ENCODE measurements at places on chromosomes 7 and 10.

DNA sequence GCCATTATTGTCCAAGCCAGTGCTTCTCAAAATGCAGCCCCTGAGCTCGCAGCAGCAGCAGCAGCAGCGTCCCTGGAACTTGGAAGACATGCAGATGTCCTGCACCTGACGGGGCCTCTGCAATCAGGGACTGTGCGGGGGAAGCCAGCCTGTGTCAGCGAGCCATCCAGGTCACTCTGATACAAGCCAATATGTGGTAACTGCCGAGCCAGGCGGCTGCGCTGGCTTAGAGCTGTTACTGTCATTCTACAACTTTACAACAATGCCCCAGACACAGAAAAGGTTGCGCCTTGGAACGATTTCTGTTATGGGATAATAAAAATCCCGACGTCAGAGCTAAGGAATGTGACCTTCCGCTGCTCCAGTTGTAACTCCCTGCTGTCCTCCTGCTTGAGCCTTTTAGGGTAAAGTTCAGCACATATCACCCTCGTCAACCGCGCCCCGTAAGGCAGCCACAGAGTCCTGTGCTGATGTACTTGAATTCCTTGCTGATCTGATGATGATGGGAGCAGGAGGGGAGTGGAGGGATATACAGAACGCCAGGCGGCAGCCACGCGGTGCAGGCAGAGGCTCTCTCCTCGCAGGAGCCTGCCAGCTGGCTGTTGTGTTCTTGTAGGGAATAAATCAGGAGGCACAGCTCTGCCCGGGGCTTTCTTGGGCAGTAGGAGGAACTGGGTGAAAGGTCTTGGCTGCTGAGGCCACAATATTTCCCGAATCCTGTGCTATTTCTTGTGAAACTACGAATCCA, 20.0 kb upstream of the CRYGN start:
- DNase-seq = peak; percentile 83

DNA sequence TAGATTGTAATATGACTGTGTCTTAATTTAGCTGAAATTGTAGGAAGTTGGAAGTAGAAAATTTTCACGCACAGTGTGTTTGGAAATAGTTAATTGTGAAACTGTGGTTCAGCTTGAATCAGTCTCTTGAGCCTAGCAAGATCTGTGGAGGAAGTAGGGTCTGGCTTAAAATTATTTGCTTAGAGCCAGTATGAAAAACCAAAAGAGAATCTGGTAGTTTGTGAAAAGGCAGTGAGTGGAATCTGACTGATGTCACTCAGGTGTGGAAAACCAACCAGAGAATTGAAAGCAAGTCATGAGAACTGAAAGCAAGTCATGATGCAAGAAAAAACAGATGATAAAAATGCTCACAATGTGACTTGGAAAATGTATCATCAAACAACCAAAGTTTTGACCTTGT, 11.5 kb downstream of the LIPJ start:
- no peak for DNase-seq

GRCh38 chr7:92750946-92751345, 85.4 kb downstream of the CDK6 start:
- no peak for DNase-seq

GRCh38 chr10:124294811-124295770, 123.6 kb downstream of the OAT start:
- no peak for DNase-seq

GRCh38 chr7:157006829-157007469, 3.5 kb downstream of the MNX1 start:
- no peak for DNase-seq

GRCh38 chr10:29415876-29416275, 127.0 kb downstream of the LYZL1 start:
- DNase-seq = no peak

GRCh38 chr7:90165724-90166123, 11.5 kb downstream of the STEAP1 start:
- DNase-seq = no peak

DNA sequence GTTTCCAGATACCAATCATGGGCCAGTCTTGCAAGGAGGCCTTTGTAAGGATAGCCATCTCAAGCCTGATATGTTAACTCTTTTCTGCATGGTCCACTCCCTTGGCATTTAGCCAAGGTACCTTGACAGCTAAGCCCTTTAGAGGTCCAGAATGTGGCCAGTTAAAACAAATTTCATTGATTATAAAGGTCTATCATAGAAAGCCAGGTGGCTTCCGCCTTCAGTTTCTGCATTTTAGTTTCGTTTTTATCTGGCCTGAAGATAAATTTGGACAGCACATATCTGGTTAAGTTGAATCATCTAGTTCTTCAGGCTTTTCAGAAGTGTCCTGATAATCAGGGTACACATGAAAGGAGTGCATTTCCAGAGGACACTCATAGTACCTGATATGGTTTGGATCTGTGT, 30.7 kb downstream of the ANKIB1 start:
- DNase-seq = no peak

- no peak for DNase-seq
These were observed 175.8 kb downstream of the SH2D4B start for GRCh38 chr10:80713398-80713928.

DNA sequence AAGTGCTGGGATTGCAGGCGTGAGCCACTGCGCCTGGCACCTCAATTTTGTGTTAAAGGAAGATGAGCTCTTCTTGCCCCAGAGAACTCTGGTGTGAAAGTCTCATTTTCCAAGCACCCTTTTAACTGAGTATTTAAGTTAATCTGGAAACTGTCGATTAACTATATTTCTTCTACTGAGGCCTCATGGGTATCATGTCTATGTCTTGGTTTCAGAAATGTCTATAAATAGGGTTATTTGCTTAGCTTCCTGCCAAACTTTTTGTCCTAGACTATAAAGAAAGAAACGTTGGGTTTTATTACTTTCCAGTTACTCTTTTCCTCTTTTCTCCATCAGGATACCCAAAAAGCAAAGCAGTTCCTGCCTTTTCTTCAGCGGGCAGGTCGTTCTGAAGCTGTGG, 102.4 kb downstream of the LRRC4 start:
- DNase-seq = no peak

GRCh38 chr7:98256431-98256830, 4.4 kb upstream of the TECPR1 start:
- DNase-seq = no peak

DNA sequence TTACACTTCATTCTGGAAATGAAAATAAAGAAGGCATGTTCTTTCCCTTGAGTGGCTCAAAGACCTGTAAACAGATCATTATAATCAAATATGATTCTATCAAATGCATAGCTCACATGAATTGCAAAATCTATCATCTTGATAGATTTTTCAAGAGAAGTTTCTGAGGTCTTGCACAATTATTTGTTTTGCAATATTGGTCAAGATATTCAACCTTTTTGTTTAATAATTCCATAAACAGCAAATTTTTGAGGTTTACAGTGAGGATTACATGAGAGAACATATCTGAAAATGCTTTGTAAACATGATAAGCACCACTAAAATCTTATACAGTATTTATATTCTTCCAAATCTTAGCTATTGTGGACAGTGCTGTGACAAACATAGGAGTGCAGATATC, 160.8 kb downstream of the HDAC9 start:
- DNase-seq = no peak

DNA sequence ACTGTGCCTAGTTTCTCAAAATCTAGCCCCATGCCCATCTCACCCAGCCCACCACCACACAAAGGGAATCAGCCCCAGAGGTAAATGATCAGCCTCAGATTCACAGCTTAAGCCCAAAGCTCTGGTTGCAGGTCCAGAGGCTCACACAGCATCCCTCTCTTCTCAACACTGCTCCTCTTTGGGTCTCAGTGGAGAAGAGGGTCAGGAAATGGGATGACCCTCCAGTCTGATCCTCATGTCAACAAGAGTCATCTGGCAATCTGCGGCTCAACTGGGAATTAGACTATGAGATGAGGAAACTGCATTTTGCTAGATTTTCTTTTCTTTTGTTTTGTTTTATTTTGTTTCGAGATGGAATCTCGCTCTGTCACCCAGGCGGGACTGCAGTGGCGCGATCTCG, 126.2 kb upstream of the PDLIM1 start:
- no peak for DNase-seq

DNA sequence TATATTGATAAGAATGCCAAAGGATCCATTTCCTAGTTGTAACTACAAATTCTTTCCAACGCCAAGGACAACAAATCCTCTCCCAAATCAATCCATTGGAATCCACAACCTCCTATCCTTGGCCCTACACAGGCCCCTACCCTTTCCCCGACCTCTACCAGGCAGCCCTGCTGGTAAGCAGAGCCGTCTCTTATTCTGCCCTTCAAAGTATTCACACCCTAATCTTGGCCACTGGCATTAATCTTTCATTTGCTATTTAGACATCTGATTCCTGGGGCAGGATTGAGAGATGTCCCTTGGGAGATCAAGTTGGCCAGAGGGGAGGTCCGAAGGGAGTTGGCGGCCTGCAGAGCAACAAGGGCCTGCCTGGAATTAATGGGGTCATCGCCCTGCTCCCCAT, 161.4 kb downstream of the PLXNA4 start:
- no peak for DNase-seq

DNA sequence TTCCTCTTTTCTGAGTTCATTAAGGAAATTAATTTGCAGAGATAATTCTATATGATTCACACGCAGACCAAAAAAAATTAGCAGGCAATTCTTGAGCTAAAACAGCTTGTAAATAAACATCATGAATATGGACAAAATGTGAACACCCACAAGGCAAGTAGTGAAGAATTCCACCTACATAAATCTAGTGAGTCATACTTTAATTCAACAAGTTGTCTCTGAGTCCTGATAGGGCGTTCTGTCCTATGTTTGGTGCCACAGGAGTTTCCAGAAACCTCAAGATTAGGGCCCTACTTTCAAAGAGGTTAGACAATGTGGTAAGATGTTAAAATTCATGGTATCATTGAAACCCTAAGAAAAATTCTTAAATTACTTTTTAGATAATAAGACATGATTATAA, 122.3 kb downstream of the SGMS1 start:
- DNase-seq = peak; percentile 38

GRCh38 chr7:106979551-106980357, 64.8 kb upstream of the PRKAR2B start:
- DNase-seq = no peak
